Heart left ventricle (tissue), 16 donors: ENCODE measurements at places on chromosomes 1 and 21. TPM values are rescaled to one million over a fixed set of nuclear protein-coding genes. Genes with fewer than 3 reads are reported as not detected.

UMODL1 gene
- total RNA-seq = not detected

IL23R gene
- not detected for total RNA-seq

NOL9 gene
- 18.7 TPM for total RNA-seq

SLC45A1 gene
- total RNA-seq = 1.6 TPM

PDE9A gene
- 2.8 TPM for total RNA-seq

PAPPA2 gene
- 0.60 TPM for total RNA-seq

GPR161 gene
- total RNA-seq = 2.1 TPM

NPR1 gene
- 19.2 TPM for total RNA-seq

CD53 gene
- total RNA-seq = 37.5 TPM

ADGRL2 gene
- total RNA-seq = 49.7 TPM

C1orf87 gene
- total RNA-seq = not detected

WLS gene
- 113 TPM for total RNA-seq

CAPN8 gene
- not detected for total RNA-seq

MFAP2 gene
- 2.3 TPM for total RNA-seq

XCL2 gene
- total RNA-seq = not detected

KCNJ15 gene
- total RNA-seq = 0.07 TPM

TMIGD3 gene
- 2.4 TPM for total RNA-seq

QSOX1 gene
- 250 TPM for total RNA-seq

FAM163A gene
- 0.25 TPM for total RNA-seq

CLEC20A gene
- not detected for total RNA-seq

TFF1 gene
- not detected for total RNA-seq

UBR4 gene
- total RNA-seq = 96.0 TPM

APCS gene
- not detected for total RNA-seq

LCE1B gene
- not detected for total RNA-seq

ACTL8 gene
- total RNA-seq = not detected

MTARC2 gene
- total RNA-seq = 19.5 TPM

CTSE gene
- total RNA-seq = not detected

HES5 gene
- 1.2 TPM for total RNA-seq

INPP5B gene
- total RNA-seq = 13.5 TPM

CASQ2 gene
- total RNA-seq = 1,309 TPM

PEX19 gene
- total RNA-seq = 91.3 TPM

TAF5L gene
- 11.4 TPM for total RNA-seq

ALX3 gene
- not detected for total RNA-seq

FAM151A gene
- total RNA-seq = 1.2 TPM

KIF2C gene
- 1.3 TPM for total RNA-seq

NBPF11 gene
- 2.6 TPM for total RNA-seq

FCRL2 gene
- not detected for total RNA-seq

SELENBP1 gene
- 67.5 TPM for total RNA-seq

RNF207 gene
- 38.8 TPM for total RNA-seq

IVL gene
- not detected for total RNA-seq

PTPRC gene
- 99.3 TPM for total RNA-seq

ZNF683 gene
- total RNA-seq = not detected

TSPEAR gene
- total RNA-seq = 0.11 TPM

TMEM53 gene
- total RNA-seq = 9.3 TPM

ZMYND12 gene
- 2.3 TPM for total RNA-seq

FCGR1A gene
- 1.0 TPM for total RNA-seq

LCE2B gene
- not detected for total RNA-seq

MYBPH gene
- not detected for total RNA-seq

RIMKLA gene
- total RNA-seq = 9.4 TPM
